Spleen (tissue), 13 donors: ENCODE measurements at places on chromosomes 3 and 15. TPM values are rescaled to one million over a fixed set of nuclear protein-coding genes. Genes with fewer than 3 reads are reported as not detected.

The CCRL2 gene
- polyA plus RNA-seq: 4.8 TPM

The PLA2G4E gene
- not detected for polyA plus RNA-seq

The RGMA gene
- 2.0 TPM for polyA plus RNA-seq

The CACNA1D gene
- polyA plus RNA-seq: 2.8 TPM

The DAZL gene
- polyA plus RNA-seq: 0.14 TPM

The CHD2 gene
- 37.3 TPM for polyA plus RNA-seq

The RTP4 gene
- 11.7 TPM for polyA plus RNA-seq

The SCAMP5 gene
- polyA plus RNA-seq: 3.8 TPM

- DNase-seq: peak; percentile 88
Measured at GRCh38 chr3:195543500-195544229, 540 bp upstream of the PPP1R2 start.

DNA sequence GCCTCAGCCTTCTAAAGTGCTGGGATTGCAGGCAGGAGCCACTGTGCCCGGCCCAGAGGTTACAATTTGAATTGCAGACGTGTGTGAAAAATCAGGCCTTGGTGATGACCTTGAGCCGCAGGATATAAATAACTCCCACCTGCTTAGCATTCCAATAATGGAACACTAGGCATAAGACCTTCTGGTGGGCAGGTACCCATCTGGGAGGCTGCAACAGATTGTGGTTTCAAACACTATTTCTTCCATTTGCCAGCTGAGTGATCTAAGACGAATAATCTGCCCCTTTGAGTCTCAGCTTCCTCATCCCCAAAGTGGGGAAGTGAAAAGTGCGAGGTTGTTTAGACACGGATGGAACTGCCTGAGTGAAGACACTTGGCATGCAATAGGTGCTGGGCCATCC lies 47.7 kb upstream of the HERC1 start:
- no peak for DNase-seq

DNA sequence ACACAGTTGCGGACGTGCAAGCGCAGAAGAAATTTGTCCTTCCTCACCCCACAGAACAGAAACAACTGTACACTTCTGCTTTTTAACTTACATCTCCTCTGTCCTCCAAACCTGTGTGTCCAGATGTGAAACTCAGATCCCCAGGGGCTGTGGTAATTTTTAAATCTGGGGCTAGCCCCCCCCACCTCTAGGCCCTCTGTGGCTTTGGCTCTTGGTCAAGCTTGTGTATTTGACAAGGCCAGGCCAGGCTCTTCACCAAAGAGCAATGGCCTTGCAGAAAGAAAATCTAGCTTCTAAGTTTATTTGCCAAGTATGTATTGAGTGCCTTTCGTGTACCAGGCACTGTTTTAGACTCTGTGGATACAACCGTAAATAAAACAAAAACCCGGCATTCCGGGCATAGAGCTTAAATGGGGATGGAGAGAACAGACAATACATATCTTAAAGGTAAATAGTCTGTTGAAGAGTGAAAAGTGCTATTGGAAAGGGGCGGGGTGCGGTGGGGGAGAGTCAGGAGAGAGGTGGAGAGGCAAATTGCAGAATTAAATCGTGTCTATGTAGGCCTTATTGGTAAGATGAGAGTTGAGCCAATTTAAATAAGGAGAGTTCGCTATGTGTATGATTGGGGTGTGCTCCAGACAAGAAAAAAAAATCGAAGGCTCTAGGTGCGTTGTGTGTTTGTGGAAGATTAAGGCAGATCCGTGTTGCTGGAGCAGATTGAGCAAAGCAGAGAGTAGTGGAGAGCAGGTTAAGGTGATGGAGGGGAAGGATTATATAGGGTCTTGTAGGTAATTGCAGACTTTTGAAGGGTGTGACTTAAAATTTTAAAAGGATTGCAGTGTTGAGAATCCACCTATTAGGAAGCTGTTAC lies 781 bp upstream of the DPH6 start:
- DNase-seq: no peak

GRCh38 chr3:36149447-36149865 lies 230.8 kb upstream of the STAC start:
- no peak for DNase-seq

GRCh38 chr3:16828815-16829214 lies 55.9 kb upstream of the PLCL2 start:
- DNase-seq: no peak

DNA sequence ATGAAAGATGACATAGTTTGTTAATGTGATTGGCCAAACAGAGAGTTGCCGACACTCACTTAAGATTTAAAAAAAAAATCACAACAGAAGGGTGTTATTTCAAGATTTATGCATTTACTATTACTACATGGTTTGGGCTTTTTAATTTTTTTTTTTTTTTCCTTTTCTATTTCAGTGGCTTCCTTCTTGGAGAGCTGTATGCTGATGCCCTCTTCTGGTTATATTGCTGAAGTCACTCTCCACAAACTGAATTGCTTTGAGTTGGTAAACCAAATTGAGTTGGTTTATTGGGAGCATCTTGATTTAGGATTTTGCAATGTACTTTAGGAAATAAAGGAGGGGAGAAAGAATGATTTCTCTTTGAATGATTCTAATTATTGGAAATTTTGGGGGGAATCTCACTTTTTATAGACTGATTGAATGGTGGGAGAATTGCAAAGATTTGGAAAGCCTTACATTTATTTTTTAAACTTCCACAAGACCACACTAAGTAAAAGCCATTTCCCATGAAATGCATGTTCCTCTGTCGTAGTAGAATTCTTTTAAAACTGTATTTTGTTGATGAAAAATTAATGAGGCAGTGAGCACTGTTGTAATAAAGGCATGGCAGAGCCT lies 186.6 kb upstream of the FEZF2 start:
- no peak for DNase-seq

DNA sequence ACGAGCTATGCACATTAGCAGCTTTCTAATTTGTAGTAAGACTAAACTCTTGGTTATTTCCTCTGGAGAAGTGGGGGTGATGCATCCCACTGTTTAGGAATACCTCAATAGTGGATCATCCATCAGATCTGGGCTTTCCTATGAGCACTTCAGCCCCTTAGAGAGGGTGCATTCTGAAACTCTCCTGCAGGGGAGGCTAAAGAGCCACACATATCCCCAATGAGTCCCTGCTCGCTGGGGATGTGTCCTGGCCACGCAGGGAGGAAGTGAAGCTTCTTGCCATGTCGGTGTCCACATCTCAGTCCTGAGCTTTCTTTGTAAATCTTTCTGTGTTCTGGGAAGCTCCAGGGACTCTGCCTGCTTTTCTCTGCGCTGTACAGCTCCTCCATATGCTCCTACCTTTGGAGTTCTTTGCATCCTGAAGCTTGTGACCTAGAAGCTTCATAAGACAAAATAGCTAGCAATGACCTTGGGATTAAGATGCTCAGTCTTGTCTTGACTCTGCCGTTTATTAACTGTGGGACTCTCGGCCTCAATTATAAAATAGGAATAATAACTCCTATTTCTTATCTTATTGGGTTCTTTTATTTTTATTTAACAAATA lies 28.3 kb upstream of the MASP1 start:
- DNase-seq: peak; percentile 75

DNA sequence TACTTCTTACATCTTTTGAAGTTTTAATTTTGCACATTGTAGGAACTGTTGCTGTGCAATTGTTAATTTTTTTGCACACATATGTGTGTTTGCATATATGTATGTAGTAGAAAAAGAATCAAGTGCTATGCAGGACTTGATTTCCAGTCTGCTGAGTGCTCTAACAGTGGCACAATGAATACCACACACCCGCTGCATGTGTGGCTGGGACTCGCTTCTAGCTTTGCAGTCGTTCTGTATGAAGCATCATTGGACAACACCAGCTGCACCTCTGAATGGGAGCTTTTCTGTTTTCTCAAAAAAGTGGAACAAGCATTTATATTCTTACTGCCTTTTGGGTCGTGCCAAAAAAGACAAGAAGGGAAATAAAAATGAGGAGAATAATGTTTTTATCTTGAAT lies 564.7 kb downstream of the FOXP1 start:
- DNase-seq: no peak

DNA sequence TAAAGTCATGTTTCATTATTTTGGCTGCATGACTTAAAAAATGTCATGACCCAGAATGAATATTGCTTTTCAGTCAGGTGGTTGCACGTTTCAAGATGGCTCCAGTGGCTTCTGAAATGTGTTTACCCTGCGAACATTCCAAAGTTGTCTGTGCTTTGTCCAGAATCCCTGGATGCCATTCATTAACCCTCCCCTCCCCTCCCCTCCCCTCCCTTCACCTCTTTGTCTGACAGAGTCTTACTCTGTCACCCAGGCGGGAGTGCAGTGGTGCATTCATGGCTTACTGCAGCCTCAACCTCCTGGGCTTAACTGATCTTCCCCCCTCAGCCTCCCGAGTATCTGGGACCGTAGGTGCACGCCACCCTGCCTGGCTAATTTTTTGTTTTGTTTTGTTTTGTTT lies 308.0 kb downstream of the PTPRG start:
- no peak for DNase-seq
